ENCODE measurements at places on chromosomes 11 and 22.

- DNase-seq, result no peak
These were observed 14.5 kb upstream of the DGKZ start for GRCh38 chr11:46332568-46333393.

DNA sequence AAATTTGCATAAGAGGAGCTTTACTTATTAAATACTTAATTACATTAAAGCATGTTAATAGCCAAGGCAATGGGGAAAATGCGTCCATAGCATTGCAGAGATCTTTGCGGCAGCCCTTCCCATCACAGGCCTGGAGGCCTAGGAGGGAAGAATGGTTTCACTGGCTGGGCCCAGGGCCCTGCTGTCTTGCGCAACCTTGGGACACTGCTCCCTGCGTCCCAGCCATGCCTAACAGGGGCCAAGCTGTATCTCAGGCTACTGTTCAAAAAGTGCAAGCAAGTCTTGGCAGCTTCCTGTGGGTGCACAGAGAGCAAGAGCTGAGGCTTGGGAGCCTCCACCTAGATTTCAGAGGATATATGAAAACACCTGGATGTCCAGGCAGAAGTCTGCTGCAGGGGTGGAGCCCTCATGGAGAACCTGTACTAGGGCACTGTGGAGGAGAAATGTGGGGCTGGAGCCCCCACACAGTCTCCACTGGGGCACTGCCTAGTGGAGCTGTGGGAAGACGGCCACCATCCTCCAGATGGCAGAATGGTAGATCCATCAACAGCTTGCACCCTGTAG, 46.0 kb downstream of the THAP12 start:
- no peak for DNase-seq

DNA sequence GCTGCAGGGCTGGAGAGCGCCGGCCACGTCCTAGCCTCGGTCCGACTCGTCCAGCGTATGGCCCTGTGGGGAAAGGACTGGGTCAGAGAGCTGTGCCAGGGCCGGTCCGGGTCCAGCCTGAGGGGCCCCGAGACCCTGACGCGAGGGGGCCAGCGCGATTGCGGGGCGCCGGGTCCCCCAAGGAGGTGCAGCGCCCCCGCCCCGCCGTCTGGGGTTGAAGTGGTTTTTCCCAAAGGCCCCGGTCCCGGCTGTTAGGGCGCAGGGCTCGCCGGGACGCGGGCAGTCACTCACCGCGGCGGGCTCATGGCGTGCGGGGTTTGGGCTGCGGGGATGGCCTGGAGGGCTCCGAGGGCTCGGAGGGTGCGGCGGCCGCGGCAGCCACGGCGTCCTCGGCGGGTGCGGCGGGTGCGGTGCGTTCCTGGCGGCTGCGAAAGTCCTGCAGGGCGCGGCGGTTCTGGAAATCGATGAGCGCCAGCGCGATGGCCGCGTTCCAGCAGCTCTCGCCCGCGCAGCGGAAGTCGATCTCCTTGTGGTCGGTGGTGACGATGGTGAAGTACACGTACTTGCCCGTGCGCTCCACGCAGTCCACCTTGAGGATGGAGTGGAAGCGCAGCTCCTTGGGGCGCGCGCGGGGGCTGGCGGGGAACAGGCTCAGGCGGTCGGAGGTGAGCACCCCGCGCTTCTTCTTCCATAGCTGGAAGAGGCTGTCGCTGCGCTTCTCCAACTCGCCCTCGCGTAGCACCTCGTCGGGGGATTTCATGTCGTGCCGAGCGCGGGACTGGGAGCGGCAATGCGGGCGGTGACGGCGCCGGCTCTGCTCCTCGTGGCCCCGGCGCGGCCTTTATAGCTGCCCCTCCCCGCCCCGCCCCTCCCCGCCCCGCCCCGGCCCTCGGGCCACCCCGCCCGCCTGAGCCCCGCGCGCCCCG, at the start of gene PHLDA2:
Gene PHLDA2 (minus strand): TSS at position 816 of the 926 bp plus-strand sequence. CDS start 56 bp downstream, at position 760.
- peak; percentile 74 for DNase-seq

DNA sequence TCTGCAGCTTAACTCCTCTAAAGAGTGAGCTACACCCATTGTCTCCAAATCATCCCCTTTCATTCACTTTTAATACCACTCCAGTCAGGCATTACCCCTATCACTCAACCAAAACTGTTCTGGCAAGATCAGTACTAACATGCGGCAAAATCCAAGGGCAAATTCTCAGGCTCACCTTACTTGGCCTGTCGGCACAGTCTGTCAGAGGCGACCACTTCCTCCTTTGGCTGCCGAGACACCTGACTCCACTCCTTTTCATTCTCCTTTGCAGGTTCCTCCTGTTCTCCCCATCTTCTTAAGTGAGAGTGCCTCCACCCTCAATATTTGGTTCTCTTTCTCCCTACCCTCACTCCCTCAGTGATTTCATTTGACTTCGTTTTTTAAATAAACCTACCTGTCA, 4.2 kb downstream of the C11orf91 start:
- no peak for DNase-seq

DNA sequence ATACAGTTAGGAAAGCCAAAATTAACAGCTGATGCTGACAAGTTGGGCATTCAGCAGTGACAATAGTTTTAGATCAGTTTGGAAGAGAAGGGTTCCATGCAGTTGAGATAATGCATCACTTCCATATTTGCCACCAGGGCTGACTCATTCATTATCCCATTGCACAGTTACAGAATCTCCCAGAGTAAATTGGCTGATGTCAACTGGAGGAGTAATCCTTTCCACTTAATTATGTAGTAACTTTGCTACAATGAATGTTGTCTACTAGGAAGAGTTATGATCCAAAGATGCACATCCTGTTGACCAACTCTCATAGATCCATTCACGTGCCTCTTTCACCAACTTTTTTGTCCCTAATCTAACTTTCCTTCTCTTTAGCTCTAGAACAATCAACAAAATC, 123.3 kb upstream of the LUZP2 start:
- DNase-seq, result no peak

DNA sequence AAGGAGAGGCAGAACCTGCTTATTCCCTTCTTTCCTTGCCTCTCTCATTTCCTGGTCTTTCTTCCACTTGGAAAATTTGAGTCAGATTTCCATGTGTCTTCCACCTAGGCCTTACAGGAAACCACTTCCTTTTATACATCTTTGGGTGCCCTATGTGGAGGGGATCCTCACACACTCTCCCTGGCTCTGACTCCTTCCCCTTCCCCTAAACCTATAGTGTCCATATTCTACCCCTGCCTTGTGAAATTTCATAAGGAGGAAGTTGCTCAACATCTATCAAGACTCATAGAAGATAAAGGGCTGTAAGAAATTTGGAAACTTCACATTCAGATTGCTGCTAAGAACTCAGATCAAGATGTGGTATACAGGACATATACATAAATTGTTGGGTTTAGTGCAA, 20.4 kb downstream of the TUG1 start:
- DNase-seq, result no peak

DNA sequence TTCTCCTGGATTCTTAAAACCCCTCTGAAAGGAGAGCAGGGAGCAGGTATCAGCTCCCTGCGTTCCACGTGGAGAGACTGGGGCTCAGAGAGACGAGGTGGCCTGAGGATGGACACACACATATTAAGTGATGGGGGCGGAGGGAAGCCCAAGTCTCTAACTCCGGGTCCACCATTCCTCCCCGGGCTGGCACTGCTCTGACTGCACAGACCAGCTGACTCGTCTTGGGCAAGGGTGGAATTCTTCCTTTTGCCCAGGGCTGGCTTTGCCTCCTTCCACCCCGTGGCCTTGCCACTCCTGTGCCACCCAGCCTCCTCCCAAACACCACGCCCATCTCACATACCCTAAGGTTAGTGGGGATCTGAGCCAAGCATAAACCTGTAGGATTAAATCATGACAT, 65.0 kb downstream of the BUD13 start:
- peak; percentile 63 for DNase-seq

DNA sequence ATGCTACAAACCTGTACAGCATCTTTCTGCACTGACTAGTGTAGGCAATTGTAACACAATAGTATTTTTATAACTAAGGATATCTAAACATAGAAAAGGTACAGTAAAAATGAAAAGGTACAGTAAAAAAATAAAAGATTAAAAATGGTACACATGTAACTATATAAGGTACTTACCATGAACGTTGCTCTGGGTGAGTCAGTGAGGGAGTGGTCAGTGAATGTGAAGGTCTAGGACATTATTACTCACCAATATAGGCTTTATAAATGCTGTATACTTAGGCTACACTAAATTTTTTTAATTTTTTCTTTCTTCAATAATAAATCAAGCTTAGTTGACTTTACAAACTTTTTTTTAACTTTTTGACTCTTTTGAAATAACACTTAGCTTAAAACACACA, 59.9 kb downstream of the EIF3M start:
- DNase-seq, result peak; percentile 89

DNA sequence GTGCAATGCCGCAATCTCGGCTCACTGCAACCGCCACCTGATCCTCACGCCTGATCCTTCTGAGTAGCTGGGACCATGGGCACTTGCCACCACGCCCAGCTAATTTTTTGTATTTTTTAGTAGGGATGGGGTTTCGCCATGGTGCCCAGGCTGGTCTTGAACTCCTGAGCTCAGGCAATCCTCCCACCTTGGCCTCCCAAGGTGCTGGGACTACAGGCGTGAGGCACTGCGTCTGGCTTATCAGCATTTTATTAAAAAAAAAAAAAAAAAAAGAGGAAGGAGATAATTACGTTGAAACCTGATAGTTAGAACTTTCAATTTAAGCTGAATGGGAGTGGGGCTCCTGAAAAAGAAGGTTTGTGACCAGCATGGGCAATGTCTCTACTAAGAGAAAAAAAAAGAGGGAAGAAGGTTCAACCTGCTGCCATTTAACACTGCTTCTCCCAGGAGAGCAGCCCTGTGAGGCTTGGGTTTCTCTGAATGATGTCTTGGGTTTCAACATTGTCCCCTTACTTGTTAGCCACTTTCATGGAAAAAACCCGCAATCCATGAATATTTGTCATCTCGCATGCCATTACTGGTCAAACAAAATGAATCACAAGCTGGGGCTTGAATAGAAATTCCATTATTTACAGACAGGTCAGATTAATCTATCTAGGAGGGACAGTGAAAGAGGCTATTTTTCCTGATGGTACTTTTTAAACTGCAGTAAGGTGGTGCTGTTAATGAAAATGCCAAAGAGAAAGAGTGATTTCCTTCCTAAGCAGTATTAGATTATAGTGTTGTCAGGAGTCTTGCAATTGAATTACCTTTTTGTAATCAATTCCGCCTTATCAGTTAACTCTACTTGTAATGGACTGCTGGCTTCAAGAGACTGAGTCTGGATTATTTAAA, 72.5 kb downstream of the PACS1 start:
- peak; percentile 82 for DNase-seq

DNA sequence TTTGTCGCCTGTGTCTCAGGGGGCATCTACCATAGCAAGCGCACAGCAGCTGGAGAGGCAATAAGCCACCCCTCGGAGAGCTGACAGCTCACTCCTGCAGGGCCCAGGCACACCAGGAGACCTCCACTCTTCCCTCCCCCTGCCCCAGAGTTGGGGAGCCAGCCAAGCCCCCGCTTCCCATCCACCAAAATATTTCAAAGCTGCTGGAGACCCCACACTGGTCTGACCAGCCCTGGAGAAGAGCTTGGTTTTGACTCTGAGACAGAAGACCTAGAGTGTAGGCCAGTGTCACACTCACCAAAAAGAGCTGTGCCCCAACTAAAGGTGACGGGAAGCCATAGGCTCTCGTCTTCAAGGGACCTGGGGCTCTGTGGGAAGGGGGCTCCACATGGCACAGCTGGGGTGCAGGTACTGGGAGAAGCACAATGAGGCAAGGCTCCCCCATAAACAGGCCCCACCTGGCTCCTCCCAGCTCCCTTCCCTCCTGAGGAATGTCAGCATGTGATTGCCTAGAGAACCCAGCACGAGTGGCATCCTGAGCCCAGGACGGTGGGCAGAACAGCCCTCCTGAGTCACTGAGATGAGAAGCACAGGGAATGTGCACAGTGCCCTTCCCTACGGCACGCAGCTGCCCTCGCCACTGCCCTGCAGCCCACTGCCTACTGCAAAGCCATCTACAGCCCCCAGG, 5.8 kb upstream of the GNAZ start:
- DNase-seq, result no peak

DNA sequence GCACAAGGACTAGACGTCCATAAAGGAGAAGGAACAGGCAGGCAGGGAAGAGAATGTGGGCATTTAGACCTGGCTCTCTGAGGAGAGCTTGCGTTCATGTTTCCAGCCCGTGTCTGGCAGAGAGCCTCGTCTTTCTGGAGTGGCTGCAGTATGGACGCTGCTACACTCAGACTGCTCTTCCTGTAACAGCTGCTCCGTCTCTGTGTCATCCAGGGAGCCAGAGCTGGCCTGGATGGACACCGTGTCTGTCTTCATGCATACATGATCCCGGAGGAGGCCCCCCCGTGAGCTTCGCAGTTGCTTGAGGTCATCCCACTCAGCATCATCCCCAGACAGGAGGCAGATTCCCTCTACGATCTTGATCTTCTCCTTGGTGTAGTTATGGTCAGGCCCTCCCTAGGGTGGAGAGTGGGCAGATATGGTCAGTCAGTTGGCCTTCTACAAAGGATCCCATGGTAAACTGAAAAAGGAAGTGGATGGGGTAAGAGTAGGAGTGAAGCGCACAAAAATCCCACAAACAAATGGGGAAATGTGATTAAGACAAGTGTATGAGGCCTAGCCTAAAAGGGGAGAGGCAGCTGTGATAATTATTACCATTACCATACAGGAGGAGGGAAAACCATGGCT, 13.0 kb upstream of the CKAP5 start:
- no peak for DNase-seq

DNA sequence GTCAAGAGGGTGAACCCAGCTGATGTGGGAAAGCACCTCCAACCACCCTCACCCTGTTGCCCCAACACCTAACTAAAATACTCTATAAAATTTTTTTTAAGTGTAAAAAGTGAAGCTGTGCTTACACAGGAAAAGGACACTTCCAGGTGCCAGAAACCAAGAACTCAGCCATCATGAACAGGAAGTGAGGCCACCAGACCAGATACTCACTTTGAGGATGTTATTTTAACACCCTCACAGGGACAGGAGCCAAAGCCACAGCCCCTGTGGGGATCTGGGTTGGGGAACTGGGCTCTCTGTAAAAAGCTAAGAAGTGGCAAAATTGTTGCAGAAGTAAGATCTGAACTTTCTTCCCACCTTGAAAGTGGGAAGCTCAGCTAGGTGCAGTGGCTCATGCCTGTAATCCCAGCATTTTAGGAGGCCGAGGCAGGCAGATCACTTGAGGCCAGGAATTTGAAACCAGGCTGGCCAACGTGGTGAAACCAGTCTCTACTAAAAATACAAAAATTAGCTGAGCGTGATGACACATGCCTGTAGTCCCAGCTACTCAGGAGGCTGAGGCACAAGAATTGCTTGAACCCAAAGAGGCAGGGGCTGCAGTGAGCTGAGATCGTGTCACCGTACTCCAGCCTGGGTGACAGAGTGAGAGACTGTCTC, 3.8 kb downstream of the RSPH14 start:
- DNase-seq, result peak; percentile 47

- no peak for DNase-seq
These were observed 147.8 kb downstream of the ENTHD1 start for GRCh38 chr22:39745789-39746188.
